ENCODE measurements at places on chromosomes 5 and 9. TPM values are rescaled to one million over a fixed set of nuclear protein-coding genes. Genes with fewer than 3 reads are reported as not detected.

The SLC44A1 gene
- 4.4 TPM for total RNA-seq

The CFAP90 gene
- not detected for total RNA-seq

The PCDHGB7 gene
- total RNA-seq, result 0.11 TPM

GRCh38 chr5:87076931-87077330 is 190.8 kb upstream of the RASA1 start:
- ATAC-seq, result peak; percentile 64

DNA sequence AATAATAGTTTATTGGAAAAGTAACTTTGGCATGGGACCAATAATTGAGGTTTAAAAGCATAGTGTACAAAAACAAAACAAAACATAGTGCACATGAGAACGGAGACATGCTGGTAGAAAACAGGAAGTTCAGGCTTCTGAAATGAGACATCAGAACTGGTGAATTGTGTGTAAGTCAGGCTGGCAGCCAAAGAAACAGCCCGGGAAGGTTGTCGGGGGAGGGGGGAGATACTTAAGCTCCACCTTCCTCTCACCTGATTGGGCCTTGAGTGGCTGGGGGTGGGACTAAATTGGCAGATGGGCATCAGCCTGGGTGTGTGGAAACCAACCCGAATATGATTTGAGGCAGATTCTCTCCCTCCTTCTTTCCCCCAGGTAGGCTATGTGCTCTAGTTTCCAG is 256.3 kb downstream of the SMARCA2 start:
- ATAC-seq, result peak; percentile 47

- ATAC-seq, result no peak
Measured at GRCh38 chr9:70694758-70695157, 280.3 kb upstream of the KLF9 start.

DNA sequence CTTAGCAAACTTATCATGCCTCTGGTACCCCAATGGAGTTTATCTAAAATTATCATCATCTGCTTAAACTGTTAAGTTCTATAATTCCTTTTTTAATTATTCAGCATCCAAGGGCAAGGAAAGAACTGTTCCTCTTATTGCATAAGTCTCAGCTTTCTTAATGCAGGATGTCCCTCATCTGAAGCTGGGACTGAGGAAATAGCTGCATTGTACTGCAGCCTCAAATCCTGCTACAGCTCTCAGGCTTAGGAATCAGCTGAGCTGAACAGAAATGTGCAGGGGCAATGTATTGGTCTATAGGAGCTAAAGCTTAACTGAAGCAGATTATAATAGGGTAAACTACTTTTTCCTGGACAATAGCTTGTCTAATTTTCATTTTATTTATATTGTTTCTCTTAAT is 48.0 kb downstream of the HAPLN1 start:
- no peak for ATAC-seq

DNA sequence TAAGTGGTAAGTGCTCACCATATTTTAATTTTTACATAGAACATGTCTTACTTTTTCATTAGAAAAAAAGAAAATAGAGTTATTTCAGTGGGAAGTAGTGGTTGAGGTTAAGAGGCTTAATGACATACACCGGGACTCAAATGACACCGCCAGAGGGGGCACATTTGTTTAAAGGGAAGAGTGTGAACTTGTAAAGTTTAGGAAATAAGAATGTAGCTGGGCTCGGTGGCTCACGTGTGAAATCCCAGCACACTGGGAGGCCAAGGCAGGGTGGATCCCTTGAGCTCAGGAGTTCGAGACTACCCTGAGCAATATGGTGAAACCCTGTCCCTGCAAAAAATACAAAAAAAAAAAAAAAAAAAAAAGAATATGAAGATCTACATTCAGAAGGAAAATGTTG is 43.4 kb upstream of the TNFAIP8 start:
- no peak for ATAC-seq

DNA sequence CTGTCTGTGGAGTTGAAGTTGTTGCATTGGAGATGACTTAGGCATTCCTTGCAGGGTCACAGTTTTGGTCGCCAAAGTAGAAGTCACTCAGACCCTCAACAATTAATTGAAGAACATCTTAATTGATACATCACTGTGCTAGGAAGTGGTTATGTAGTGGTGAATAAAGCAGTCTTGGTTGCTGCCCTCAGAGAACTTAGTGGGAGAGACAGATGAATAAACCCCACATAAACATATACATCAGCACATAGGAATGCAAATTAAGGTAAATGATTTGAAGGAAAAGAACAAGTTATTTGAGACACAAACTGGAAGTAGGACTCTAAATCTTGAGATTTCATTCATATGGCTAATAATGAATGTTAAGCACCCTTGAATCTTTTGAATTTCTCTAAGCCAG is 25.7 kb downstream of the FAM174A start:
- ATAC-seq, result no peak
